ENCODE measurements at places on chromosomes 7 and 10.

GRCh38 chr10:19993714-19994315 is 177.6 kb downstream of the PLXDC2 start:
- no peak for DNase-seq

DNA sequence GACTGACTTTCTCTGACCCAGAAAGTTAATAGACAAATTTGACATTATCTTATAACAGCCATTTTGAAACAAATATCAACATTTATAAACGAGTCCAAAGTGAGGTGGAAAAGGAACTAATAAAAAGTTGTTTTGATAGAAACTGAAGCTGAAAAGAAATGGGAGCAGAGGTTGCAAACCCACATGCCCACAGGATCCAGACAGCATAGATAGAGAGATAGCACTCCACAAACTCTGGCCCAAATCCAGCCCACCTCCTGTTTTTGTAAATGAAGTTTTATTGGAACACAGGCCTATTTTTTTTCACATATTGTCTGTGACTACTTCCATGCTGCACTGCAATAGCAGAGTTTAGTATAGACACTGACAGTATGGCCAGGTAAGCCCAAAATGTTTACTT is 171.9 kb downstream of the PRKG1 start:
- no peak for DNase-seq

GRCh38 chr7:68147614-68148238 is 1151.1 kb downstream of the TYW1 start:
- DNase-seq = no peak

GRCh38 chr7:84194484-84195271 is at the start of gene SEMA3A:
SEMA3A (minus strand) TSS chr7:84194789; CDS start chr7:84194586, 203 bp downstream.
- DNase-seq = no peak

DNA sequence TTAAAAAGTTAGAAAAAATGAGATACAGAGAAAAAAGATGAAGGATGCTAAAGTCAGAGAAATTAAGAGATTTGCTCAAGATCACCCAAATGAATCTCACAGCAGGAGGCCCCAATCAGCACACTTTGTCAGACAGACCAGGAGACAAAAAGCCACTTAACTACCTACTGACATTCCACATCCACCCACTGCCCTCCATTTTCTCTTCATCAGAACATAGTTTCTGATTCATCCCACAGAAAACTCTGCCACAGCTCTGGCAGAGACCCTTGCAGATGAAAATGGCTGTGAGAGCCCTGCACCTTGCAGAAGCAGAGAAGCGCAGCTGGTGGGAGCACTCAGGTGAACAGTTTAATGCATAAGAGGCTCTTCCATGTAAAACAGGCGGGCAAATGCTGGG is 26.6 kb downstream of the DGKI start:
- DNase-seq = no peak

GRCh38 chr10:4522296-4523000 is 303.6 kb upstream of the AKR1E2 start:
- DNase-seq = no peak

DNA sequence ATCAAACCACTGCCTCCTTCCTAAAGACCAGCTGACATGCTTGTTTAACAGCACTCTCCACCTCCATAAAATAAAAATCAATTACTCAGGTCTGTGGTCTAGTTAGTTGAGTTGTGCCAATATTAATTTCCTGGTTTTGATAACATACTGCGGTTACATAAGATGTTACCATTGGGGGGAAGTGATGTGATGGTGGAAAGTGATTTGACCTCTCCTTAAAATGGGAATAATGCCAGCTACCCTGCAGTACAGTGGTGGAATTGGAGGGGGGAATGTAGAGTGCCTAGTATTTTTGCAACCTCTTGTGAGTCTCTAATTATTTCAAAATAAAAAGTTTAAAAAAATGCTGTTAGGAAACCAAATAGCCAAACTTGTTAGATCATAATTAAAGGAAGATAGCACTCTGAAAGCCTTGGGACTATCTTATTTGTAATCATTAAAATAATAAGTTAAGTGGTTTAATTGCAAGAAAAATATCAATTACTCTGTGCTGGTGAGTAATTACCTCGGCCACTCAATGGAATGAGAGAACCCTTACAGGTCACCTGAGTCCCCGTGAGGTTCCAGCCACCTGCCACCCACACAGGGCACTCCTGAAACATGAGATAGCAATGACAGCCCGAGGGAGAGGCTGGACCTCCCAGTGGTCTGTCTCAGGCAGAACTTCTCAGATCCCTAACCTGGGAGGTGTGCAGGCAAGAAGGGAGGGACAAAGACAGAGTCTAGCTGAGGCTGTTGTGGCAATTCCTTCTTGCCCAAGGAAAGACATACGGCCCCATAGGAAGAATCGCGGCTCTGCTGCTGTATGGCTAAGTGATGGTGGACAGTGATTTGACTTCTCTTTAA is 94.1 kb downstream of the SH3PXD2A start:
- peak; percentile 47 for DNase-seq

GRCh38 chr7:55124989-55125875 is 106.4 kb downstream of the EGFR start:
- DNase-seq = no peak

GRCh38 chr7:25952261-25953057 is 199.5 kb upstream of the NFE2L3 start:
- no peak for DNase-seq

- DNase-seq = no peak
Measured at GRCh38 chr7:137674551-137675409, 172.0 kb downstream of the DGKI start.

DNA sequence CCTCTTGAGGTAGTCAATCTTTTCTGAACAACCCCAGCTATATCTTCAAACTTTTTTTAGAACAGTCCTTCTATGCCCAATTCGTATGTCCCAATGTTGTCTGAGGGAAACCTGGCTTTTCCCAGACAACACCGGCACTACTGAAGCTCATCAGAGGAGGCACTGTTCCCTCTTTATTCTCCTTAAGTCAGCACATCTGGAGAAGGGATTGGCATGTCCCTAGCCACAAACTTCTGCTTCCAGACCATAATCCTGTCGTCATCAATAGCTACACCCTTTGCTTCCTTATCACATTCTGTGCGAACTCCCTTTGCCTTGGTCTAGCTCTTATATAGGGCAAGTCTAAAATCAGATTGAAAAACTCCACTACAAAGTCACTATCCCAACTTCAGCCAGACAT is 22.9 kb downstream of the PON3 start:
- DNase-seq = no peak

- DNase-seq = no peak
Measured at GRCh38 chr10:2984682-2985081, 82.7 kb upstream of the PFKP start.

GRCh38 chr10:92328993-92329392 is 38.0 kb downstream of the MARCHF5 start:
- no peak for DNase-seq

DNA sequence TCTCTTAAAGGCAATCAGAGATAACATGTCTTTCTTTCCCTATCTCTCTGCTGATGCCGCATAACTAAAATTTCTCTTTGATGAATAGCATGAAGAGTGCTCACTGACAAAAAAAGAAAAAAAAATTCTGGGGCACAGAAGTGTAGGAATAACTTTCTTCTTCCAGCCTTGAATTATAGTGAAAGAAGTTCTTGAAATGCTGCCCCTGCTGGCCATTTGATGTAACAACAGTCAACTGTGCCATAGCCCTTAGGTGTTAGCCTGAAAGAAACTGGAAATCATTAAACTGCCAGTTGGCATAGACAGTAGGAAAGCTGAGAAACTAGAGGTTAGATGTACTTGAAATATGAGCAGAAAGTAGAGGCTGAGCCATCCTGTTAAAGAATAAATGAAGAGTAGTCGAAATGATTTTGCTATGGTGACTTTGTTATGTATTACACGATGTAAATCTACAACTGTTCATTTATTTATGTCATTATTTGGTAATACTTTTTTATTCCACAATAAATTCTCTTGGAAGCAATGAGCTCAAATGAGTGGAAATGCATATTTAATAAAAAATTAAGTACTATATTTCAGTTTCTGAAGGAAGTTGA is 48.3 kb upstream of the FAM171A1 start:
- DNase-seq = peak; percentile 70

DNA sequence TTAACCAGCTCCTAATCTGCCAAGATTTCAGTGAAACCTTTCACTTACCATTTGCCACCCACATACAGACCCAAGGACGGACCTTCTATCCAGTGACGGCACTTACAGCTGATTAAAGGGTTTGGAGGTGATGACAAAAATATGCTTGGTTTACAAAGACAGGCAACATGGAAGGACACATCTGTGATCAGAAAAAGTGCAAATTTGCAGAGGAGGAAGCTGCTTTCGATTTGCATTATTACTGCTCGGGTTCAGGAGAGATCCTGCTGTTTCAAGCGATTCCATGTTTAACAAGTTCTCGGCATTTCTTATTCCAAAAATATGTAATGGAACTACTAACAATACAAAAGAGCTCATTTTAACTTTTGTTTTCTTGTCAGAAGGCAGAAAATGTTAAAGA is 109.0 kb downstream of the JAZF1 start:
- no peak for DNase-seq

DNA sequence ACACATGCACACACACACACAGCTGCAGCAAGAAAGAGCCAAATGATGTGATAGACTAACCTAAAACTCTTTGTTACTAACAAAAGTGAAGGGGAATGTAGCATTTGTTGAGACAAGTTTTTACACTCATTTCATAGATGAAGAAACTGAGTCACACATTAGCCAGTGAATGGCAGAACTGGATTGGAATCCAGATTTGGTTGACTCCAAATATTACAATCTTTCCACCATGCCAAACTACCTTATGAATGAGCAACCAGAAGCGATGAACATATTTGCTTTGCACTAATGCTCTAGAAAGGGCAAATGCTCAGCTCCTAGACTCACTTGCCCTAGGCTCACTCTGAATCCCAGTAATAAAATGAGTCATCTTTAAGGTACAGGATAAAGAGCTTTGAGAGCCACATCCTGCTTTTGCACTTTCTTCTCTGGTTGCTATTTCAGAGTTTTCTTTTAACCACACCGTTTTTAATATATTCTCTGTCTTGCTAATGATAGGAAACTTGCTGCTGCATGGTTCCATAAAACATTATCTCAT is 111.9 kb downstream of the GPAM start:
- no peak for DNase-seq

DNA sequence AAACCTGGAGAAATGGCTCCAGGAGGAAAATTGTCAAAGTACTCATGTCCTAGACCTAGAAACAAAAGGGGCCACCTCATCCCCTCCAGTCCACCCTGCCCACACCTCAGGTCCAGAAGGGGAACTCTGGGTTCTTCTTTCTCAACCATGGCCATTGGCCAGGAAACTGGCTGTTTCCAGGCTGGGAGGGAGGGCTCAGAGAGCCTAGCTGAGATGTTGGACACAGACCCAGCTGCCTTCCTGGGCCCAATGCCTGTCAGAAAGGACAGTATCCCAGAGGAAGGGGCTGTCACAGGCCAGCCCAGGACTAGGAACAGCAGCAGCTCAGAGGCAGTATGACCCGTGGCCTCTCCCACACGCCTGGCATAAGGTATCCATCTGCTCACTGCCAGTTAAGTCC is 9.6 kb downstream of the GRID1 start:
- DNase-seq = no peak

- DNase-seq = no peak
Measured at GRCh38 chr7:155516466-155516865, 29.9 kb downstream of the CNPY1 start.

DNA sequence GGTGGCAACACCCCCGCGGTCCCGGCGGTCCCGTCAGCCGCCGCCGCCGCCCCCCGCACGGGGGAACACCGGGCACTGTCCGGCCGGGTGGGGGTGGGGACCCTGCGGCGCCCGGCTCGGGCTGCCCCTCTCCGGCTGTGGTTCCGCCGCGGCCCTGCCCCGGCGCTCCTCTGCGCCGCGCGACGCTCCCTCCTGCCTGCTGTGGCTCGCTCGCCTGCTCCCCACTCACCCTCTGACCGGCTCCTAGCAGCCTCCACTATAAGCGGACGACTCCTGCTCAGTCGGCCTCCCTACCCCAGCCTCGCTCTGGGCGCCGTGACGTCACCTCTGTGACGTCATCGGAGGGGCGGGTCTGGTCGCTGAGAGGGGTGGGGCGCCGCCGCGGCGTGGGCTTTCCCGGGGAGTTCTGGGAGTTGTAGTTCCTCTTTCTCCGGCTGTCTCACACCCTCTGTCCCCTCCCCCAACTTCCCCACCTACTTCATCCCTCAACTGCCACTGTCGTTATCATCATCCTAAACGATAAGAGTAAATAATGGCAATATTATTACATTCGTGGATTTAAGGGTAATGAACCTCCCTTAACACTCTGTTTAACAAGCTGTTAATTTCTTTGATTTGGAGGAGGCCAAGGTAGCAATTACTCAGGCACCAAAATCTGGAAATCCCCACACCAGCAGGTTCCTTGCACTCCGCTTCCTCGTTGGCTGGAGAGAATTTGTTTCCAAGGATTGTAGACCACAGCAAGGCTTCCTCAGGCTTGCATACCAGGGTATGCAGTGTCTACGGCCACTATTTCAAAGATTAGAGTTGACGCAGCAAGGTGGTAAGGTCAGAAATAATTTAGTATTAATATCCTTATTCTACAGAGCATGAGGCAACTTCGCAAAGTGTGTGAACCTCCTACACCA is at the start of gene UBE2H:
Gene UBE2H, minus strand, starts transcription at position 308 of the 908 bp plus-strand sequence. CDS start 405 bp downstream, outside the sequence.
- DNase-seq = peak; percentile 86

DNA sequence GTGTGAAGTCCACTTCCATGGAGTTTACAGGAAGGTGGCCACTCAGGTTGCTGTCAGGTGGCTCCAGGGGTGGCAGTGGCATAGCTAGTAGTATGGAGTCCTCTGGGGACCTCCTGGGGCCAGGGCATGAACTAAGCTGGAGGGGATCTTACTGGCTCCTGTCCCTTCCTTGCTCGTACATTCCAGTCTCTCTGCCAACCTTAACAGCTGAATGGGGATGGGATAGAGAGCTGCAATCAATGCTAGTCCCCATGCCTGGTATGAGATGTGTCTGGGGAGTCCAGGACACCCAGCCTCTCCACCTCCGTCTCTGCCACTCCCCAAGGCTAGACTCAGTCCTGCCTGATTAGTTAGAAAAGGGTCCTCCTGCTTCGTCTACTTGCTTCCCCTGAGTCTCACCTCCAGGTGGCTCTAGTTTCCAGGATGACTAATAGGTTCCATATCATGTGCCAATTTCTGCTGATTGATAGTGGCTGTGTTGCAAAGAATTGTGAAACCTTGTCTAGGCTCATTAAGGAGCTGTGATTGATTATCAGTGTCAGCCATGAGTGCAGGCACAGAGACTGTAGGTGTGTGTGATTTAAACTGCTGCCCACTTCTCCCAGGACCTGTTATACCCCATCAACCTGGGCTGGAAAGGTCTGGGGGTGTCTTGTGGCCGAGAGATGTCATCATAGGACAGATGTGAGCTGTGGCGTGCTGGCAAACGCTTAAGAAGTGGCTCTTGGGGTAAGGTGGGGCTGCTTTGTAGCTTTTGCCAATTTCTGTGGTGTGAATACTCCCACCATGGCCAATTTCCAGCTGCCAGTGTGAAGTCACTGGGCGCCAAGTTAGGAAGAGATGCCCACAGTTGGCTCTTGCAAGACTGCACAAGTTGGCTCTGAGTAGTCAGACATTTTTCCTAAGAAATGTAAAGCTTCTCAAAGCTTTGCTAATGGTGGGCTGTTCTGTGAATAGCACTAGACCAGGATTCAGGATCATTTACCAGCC is 59.8 kb downstream of the COL13A1 start:
- peak; percentile 49 for DNase-seq

Data from hematopoietic multipotent progenitor cell treated with erythropoietin and hydrocortisone succinate and interleukin-3 and kit ligand, for 8 days (in vitro differentiated cells).